ENCODE measurements at places on chromosomes 13 and 19.

- no peak for DNase-seq
These were observed 606 bp upstream of the STXBP2 start for GRCh38 chr19:7636317-7636690.

DNA sequence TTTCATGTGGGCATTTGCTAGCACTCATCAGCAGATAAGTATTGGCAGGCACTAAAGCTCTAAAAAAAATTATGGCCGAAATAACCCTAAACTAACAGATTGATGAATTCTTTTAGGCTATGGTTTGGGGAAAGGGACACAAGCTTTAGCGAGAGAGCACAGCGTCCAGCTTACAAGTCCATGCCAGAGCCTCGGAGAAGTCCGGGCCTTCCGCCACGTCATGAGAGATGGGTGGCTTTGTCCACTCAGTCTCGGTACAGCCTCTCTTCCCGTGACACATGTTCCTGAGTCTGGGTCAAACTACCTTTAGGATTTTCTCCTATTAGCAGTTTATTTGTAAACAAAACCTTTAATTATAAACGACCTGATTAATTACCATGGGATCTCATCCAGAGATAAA is 27.7 kb downstream of the TMTC4 start:
- DNase-seq = no peak

- no peak for DNase-seq
These were observed 15.0 kb downstream of the KATNAL1 start for GRCh38 chr13:30292325-30292724.

DNA sequence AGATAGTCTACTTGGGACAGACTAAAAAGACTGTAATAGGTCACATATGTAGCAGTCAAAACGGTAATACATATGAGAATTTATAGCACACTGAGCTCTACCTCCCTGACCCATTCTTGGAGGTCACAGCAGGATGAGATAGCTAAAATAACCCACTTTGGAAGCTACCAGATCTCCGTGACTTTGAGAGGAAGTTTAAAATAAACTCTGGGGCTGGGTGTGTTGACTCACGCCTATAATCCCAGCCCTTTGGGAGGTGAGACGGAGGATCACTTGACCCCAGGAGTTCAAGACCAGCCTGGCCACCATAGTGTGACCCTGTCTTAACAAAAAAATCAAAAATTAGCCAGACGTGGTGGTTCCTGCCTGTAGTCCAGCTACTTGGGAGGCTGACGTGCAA is 45.3 kb downstream of the DHRS12 start:
- DNase-seq = no peak

DNA sequence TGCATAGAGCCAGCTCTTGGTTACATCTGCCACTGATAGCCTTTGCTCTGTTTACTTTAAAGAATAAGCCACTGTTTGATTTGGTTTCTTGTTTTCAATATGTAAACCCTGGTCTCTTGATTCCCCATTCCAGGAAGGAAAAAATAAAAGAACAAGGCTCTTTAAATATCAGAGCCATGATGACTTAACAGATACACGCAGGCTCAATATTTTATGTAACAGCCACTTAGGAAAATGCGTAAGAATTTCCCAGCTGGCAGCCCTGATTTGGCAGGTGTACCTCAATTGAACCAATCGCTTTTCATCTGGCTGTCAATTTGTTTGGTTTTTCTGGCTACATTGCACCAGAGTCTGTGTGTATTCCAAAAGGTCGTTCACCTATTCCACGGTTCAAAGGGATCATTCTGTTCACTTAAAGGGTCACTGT is 65.6 kb downstream of the IRS2 start:
- DNase-seq = no peak

DNA sequence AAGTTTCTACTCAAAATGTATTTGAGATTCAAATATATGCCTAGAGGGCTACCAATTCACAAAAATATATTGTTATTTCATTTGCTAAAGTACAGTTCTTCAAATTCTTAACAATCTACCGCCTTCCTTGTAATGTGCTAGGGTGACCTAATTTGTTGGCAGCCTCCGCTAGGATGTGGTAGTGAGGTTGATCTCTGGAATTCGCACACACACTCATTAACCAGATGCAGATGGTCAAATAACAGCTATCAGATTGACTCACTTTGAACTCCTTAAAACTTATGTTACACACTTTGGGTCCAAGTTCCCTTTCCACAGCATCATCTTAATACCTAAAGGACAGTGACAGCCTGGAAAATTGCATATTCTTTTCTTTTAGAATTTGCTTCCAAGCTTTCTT is 367.3 kb downstream of the DCT start:
- DNase-seq = no peak

- no peak for DNase-seq
These were observed 211.8 kb downstream of the RBM26 start for GRCh38 chr13:79194272-79194671.

DNA sequence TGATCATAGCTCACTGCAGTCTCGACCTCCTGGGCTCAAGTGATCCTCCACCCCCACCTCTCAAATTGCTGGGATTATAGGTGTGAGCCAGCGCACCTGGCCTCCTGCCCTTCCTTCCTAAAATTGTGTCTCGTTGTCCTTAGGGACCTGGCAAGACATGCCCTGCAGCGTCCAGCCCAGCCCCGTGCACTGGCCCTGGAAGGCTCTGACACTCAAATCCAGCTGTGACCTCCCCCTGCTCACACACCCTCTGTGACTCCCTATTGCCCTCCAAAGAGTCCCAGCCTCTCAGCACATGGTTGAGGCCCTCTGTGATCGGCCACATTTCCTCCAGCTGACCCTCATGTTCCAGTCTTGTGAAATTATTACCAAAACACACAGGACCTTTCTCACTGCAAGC is 4.9 kb downstream of the MPV17L2 start:
- DNase-seq = no peak

DNA sequence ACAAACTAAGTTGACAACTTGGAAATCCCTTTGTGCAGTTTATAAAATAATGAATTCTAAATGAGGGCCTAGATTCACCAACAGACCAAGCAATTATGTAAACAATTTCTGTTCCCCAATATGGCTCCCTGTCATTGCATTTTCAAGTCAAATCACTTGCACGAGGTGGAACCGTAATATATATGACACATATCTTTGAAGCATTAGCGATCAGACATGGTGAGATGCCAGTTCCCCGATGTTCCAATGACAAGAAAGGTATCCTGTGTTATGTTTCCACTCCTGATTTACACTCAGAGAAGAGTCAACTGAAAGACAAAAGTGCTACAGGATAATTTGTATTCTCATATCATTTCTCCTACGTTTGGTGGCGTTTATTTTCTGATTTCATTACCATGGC is 108.5 kb upstream of the TDRD3 start:
- no peak for DNase-seq

DNA sequence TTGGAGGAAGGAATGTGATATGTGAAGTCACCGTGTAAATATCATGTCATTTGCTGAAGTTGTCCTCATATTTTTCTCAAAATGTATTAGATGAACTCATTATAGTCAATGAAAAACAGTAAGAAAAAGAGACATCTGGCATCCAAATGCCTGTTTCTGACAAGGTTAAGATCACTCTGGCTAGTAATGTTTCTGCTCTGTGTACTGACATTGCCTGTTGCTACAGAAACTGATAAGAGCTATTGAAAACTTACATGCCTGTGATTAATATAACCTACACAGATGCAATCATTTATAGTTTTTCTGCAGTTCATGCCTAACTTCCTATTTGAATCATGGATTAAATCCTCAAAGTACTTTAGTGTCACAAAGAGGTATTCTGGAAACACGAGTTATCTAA is 249.8 kb downstream of the NBEA start:
- DNase-seq = no peak

DNA sequence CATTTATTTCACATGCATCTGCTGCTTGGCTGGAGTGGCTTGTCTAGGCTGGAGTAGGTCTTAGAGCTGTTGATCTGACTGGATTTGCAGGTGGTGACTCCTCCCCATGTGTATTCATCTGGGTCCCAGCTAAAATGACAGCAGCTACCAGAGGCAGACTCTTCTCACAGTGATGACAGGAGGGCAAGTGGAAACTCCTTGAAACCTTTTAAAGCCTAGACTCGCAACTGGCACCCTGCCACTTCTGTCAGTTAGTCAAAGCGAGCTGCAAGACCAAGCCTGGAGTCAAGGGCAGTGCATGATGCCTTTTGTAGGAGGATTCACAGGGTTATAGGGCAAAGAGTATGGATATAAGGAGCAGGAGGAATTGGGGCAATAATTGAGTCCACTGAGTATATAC is 65.2 kb downstream of the TEX26 start:
- DNase-seq = no peak

- DNase-seq = no peak
These were observed 13.8 kb downstream of the RASA3 start for GRCh38 chr13:114118511-114119123.

GRCh38 chr13:23146811-23147625 is 33.8 kb upstream of the SGCG start:
- no peak for DNase-seq

DNA sequence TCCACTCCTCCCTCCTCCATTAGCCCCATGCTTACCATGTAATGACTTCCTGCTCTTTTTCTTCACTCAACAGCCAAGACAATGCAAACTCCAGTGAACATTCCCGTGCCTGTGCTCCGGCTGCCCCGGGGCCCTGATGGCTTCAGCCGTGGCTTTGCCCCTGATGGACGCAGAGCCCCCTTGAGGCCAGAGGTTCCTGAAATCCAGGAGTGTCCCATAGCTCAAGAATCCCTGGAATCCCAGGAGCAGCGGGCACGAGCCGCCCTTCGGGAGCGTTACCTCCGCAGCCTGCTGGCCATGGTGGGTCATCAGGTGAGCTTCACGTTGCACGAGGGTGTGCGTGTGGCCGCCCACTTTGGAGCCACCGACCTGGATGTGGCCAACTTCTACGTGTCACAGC is 2.9 kb upstream of the PPP1R37 start:
- DNase-seq = no peak

DNA sequence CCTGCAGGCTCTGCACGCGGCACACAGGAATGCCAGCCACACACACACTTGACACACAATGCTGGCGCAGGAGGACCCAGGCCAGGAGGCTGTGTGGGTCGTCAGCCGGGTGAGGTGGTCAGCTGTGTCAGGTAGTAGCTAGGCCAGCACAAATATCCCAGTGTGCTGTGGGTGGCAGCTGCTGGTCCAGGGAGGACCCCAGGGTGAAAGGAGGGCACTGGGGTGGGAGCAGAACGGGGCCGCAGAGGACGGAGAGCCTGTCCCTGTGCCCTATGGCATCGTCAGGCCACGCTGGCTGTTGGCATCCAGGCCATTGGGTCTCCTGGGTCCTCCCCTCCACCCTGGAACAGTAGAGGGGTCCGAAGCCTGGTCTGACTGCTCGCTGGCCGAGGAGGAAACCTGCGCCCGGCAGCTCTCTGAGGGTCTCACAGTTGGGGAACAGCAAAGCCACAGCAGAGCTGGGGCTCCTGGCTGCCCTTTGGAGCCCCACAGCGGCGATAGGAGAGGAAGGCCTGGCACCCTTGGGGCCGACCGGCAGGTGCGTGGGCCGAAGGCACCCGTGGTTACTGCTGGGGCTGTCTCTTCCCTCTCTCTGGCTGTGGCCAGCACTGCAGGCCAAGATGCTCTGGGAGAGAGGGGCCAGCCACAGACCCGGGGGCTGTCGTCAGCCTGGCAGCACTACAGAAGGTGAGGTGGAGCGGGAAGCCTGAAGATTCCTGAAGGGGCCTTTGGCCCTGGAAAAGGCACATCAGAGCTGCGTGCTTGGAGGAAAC is 27.3 kb downstream of the C13orf46 start:
- no peak for DNase-seq

- no peak for DNase-seq
These were observed 13.5 kb downstream of the OR10H4 start for GRCh38 chr19:15962319-15962718.

DNA sequence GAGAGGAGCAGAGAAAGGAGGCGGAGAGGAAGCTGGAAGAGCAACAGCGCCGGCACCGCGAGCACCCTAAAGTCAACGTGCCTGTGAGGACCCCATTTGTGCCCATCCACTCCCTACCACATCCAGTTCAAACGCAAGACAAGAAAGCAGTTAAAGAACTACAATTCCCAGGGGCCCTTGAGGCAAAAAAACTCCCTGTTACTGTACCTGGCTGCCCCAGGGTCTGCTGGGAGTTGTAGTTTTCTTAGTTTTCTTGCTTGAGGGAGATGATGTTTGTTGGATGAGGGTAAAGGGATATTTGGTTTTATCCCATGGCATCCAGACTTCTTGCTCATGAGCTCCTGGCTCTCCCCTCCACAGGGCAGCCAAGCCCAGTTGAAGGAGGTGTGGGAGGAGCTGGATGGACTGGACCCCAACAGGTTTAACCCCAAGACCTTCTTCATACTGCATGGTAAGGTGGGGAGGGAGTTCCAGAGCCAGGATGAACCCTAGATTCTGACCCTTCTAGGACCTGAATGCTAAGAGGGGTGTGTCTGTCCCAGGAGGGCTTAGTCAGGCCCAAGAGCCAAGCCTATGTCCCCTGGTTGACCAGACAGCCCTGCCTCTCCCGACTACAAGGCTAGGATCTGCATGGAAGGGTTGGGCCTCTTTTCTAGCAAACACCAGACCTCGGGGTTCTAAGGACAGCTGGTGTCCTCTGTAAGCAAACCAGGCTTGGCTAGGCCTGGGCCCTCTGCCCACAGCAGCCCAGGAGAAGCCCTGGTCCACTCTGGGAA is 13.2 kb downstream of the NUCB1 start:
- DNase-seq = no peak

- no peak for DNase-seq
These were observed 164.8 kb upstream of the NBEA start for GRCh38 chr13:34777089-34777913.

DNA sequence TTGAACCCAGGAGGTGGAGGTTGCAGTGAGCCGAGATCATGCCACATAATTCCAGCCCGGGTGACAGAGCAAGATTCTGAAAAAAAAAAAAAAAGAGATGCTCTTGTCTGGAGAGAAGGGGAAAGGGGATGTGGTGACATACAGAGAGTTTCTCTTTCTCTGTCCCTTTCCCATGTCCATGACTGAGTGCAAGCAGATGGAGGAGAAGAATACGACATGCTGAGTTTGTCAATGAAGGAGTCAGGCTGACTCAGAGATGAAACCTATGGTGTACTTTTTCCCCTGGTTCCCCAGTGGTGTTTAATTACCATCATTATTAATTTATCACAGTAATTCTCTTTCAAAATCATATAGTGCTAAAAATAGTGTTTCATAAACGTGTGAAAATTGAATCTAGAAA is 448.8 kb downstream of the FOXO1 start:
- DNase-seq = no peak

DNA sequence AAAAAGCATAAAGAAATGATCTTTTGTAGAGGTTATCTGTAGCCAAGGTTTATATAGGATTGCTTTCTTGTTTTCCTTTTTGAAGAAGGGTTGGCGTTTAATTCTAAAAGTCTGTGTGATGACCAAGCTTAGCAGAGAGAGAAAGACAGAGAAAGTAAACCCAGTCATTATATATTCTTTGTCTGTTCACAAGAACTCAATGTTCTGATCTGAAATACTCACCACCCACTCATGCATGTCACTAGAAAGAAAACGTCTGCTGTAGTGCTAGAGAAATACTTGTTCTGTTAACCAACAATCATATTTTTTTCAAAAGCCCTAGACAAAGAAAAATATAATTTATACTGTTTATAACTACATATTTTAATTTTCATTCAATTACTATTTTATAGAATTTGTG is 173.7 kb upstream of the SLITRK5 start:
- no peak for DNase-seq
